Thoracic aorta (tissue), 2 donors: ENCODE measurements at places on chromosomes 2 and 18. TPM values are rescaled to one million over a fixed set of nuclear protein-coding genes. Genes with fewer than 3 reads are reported as not detected.

DNA sequence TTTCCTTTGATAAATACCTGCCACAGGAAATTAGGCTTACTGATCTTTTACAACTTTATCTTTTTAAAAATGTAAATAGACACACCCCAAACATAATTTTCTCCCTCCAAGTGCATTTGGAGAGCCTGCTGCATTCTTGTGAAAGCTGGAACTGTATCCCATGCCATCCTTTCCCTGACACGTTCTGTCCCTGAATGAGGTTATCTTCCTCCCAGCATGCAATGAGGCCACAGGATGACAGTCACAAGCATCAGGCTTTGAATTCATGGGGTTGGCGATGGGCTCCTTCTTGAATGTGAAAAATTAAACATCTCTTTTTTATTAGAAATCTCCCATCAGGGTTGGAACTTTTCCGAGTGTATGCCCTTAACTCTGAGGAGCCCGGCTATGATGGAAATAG, 77.8 kb downstream of the CTAGE1 start:
- DNase-seq, result no peak

- DNase-seq, result no peak
Measured at GRCh38 chr2:156321243-156321904, 11.1 kb downstream of the NR4A2 start.

GRCh38 chr2:233367586-233367985, 13.3 kb downstream of the DGKD start:
- no peak for DNase-seq

DNA sequence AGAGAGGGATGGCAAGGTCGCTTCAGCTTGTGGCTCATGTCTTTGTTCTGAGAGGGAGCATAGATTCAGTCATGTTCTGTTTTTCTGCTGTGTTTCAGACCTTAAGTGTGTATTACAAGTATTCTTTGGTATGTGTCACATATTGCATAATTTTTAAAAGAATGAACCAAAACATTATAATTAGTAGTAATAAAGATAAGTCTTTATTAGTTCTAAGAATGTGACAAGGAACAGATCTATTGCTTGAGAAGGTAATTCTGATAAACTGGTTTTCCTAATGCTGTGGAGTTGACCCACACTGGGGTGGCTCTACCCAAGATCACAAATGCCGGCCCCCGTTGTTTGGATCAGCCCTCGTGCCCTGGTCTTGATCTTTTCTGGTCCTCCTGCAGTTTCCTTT, 124.3 kb upstream of the FOSL2 start:
- DNase-seq, result no peak

DNA sequence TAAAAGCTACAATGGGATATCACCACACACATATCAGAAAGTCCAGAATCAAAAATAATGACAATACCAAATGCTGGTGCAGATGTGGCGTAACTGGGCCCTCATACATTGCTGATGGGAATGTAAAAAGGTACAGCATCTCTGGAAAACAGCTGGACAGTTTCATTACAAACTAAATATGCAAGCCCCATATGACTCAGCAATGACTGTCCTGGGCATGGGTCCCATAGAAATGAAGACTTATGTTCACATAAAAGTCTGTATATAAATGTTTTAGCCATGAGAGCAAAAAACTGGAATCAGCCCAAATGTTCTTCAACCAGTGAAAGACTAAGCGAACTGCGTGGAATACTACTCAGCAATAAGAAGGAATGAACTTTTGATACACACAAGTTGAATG, 56.7 kb downstream of the ALPK2 start:
- no peak for DNase-seq

DNA sequence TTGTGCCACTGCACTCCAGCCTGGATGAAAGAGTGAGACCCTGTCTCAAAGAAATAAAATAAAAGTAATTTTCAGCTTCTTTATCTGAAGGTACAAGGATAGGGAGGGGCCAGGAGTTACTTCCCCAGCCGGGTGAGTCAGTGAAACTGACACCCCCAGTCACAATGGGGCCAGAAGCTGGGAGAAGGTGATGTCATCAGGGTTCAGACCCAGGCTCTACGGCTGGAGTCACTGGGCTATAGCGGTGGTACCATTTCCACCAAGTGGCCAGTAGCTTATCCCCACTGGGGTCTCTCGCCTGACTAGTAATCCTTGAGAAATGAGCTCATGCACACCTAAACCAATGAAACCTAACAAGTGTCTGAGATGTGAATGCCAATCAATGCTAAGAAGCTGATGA, 107.9 kb downstream of the ALPK2 start:
- no peak for DNase-seq

DNA sequence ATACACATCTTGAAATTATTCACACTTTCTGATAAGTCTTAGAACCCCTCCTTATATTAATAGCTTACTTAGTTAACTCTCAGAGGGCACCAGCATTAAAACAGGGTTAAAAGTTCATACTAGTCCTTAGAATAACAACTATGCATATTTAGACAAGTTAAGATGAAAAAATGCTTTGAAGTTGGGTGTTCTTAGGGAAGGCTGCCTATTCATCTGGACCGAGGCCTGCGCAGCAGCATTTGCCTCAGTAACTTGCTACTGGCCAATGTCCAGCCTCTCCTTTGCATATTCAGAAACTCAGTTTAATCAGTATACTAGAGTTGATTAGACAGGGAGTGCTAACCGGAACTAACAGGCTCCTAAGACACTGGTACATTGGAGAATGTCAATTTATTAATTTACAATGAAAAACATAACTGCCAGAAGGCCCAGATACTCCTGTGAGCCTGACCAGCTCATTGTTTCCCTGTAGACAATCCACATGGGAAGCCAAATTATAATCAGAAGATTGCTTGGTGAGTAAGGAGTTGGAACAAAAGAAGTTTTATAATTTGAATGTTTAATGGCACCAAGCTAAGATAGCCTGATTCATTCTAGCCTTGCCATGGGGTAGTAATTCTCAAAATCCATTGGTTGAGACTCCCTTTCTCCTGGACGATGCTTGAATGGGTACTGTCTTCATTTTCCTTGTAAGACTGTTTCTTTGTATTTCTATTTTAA, 48.9 kb downstream of the DYNC1I2 start:
- no peak for DNase-seq

The CHRND gene
- total RNA-seq, result not detected

The ZDBF2 gene
- 12.7 TPM for total RNA-seq
